WERI-Rb-1 (cell line): ENCODE measurements at places on chromosomes 5 and 9.

- no peak for DNase-seq
Measured at GRCh38 chr5:1535646-1536045, 11.9 kb upstream of the LPCAT1 start.

DNA sequence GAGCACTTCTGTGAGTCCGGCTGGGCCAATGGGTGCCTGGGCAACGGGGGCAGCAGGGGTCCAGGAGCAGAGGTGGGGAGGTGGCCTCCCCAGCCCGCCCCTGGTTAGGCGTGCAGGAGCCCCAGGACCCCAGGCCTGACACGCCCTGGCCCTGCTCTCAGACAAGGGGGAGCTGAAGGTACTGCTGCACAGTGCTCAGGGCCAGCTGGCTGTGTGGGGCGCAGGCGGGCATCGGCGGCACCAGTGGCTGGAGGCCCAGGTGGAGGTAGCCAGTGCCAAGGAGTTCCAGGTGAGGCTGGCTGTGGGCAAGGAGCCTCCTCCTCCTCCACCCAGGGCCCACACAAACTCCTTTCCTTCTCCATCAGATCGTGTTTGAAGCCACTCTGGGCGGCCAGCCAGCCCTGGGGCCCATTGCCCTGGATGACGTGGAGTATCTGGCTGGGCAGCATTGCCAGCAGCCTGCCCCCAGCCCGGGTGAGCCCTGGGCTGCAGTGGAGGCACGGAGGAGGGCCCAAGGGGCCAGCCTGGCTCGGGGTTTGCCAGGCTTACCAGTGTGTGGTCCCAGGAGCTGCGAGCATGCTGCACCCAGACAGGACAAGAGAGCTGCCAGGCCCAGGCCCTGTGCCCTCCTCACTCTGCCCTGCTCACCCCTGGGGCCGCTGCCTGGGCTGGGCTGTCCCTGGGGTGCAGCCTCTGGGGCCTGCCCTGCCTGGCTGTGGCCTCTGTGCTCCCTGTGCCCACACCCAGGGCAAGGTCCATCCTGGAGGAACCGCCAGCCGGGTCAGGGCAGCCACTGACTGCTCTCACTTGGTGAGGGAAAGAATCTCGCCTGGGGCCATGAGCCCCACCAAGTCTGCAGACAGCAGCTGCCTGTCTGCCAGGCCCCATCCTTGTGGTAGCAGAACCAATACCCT, 7.0 kb downstream of the MAMDC4 start:
- no peak for DNase-seq

DNA sequence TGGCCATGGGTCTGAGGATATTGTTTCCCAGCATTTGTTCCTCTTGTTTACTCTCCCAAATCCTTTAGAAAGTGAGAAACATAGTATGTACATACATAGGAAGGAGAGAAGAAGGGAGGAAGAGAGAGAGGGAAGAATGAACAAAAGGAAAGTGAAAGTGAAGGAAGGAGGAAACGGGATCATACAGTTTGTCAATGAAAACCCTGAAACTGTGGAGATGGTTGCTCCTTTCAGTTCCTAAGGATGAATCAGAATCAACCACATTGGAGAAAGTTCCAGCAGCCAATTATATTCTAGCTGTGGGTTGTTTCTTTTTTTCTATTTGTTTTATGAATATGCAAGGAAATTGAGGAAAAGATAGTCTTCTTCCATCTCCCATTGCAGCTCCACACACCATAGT, 396.5 kb downstream of the MLLT3 start:
- no peak for DNase-seq

GRCh38 chr5:57172466-57173318, 1.2 kb upstream of the GPBP1 start:
- DNase-seq = no peak

DNA sequence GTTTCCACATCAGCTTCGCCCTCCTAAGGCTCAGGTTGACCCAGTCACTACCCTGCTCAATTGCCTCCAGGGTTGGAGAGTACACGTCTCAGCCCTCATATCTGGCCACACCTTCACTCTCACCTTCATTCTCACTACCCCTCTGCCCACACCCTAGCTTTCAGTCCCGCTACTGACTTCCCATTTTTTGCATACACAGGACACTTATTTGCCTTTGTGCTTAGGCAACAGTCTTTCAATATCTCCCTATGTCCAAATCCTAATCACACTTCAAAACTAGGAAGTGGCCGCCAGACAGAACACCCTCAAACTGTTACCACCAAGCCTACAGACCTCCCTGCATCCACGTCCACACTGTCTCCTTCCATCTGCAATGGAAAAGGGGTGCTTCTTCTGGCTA, 10.9 kb downstream of the MCTP1 start:
- DNase-seq = no peak

- DNase-seq = no peak
Measured at GRCh38 chr5:141489841-141490240, 960 bp downstream of the PCDHGC5 start.

DNA sequence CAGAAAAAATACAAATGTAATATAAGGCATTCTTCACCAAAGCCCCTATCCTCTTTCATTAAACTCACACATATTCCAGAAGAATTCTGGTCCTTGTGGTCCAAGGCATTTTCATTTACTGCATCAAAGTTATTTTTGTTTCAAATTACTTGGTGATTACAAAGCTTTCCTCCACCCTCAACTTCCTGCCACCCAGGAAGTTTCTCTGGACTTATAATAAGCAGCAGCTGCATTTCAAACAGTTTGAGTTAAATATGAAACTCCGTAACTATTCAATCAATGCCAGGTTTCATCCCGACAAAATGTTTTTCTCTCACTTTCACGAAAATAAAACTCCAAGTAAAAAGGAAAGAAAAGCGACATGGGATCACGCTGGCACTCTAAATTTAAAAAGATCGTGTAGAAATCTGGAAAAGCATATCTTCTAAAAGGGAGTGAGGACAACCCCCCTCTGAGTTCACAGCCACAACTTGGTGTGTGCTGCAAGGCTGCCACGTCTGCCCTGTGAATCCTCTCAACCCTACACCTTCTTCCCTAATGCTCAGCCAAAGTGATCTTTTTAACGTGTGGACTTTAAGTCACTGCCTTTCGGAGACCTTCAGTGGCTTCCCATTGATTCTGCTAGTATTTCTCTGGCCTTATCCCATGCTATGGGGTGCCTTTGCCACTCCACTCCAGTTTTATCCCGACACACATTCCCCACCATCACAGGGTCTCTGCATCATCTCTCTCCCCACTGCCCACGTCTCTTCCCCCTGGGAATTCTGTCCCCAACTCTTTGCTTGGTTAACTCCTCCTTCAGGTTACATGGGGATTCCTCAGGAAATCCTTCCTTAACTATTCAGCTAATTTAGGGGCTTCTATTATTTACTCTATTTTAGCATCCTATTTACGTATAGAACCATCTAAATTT, 91.1 kb upstream of the CER1 start:
- no peak for DNase-seq

DNA sequence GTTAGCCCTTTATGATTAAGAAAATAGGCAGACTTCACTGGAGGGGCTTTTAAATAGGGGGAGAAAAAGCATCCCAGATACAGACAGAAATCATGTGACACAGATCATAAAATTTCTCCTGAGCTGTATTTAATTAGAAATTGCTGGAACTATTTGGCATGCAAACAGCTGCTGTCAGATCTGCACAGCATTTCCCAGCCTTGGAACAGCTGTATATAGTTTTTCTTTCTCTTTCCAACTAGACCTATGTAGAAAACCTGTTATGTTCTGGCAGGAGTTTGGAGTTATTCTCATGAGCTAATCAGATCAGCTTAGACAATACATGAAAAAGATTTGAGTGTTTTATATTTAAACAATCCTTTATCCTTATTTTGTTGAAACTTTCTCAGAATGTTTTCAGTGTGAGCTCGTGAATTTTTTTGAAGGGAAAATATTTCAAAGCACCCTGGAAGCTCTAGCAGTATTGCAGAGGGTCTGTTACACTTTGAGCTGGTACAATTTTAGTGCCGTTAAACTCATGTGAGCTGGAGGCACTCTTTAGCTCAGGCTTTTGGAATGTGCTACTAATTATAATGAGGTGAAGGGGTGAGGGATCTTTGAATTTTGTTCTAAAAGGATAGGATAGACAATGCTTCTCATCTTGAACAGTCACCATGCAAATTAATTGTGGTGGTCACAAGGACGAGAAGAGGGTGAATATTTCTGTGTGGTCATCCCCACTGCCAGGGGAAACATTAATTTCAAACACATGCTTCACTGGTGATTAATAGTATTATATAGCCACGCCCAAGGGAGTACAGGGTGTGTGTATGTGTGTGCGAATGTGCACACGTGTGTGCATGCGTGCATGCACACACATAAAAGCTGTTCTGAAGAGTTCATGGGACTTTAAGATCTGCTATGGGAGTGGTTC, 239.4 kb upstream of the FBXL7 start:
- no peak for DNase-seq

DNA sequence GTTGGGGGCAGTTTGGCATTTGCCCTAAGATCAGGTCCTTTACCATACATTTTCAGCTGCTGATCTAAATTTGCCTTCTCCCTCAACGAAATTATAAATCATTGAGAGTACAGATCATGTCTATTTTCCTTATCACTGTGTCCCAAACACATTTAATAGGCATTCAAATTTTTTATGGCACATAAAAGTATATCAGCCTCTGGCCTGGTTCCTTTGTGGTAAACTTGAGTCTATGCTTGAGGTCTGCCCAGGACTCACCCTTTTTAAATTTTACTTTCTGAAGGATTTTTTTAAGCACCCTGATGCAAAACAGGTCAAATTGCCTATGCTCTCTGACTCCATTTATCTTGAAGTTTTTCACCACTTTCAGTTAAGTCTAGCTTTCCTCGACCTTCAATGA, 163.6 kb upstream of the GRIN3A start:
- DNase-seq = no peak

- DNase-seq = peak; percentile 73
Measured at GRCh38 chr5:140969880-140970279, 3.6 kb downstream of the PCDHAC2 start.

GRCh38 chr9:130914417-130915095, 17.9 kb upstream of the QRFP start:
- DNase-seq = no peak

- DNase-seq = no peak
Measured at GRCh38 chr5:135864503-135865435, 30.3 kb downstream of the SLC25A48 start.

DNA sequence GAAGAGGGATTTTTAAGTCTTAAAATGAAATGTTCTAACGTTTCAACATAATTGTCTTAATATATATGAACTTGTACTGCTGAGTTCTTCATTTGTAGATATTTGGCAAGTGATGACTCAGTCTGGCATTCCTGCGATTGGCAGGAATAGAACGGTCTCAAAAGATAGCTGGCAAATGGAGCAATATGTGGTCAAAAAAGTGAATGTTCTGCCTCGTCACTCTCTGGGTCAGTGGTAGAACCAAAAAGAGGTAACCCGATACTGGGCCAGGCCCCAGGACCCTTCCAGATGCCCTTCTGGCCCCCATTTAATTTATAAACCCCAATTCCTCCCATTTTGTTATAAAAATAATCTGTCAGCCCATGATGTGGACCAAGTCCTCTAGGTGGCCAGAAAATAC, 39.2 kb downstream of the ZNF366 start:
- DNase-seq = no peak

- no peak for DNase-seq
Measured at GRCh38 chr9:126861707-126862103, 1.3 kb downstream of the ZBTB34 start.
